ENCODE measurements at places on chromosomes 3 and 15.

DNA sequence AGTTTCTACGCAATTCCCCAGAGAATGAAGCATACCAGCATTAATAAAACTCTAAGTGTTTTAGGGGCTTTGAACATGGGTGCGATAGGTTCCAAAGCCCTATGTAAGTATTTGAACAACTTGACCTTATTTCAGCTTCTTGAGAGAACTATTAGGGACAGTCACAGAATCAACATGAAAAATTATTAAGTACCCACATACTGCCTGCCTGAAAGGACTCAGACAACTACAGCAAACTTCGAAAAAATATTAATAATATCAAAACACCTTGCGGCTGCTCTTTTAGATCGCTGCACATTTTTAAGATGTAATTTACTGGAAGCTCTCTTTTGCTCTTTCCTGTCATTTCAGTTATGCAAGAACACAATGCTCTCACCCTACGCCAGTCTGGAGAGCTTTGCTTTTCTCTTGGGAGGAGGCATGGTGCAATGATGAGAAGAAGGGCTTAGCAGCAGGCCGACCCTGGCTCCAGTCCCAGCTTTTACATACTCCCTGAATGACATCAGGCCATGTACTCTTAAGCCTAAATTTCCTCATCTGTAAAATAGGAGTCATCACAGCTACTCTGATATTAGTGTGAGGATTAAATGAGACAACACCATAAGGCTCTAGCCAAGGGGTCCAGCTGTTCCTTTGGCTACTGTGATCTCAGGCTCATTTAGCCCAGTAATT, 640.7 kb downstream of the FHIT start:
- no peak for DNase-seq

DNA sequence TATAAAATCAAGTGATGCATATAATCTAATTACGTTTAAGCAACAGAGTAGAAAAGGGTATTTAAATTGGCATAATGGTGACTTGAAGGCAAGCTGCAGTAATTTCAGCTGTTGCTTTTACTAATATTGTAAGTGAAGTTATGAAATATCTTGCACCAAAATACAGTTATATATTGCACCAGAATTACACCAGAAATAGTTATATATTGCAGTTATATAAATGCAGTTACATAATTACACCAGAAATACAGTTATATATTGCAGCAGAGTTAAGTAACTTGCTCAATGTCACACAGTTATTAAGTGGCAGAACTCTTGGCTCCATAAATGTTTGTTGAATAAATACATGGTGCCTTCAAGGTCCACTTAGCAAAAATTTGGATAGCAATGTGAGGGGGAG, 51.4 kb downstream of the PCOLCE2 start:
- no peak for DNase-seq

DNA sequence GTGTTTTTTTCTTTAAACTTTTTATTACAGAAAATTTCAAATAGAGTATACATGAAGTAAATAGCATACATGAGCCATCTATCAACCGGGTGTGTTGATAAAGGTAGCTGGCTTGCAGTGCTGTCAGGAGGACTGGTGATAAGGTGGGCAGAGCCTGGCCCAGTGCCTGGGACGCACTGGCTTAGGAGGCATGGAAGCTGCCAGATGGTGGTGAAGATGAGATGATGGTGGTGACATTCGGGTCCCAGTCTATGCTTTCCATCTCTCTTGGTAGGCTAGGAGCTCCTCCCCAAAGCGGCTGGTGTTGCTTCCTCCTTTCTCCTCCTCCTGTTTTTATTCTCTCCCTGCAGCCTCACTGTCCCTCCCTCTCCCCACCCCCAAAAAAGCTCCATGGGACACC, 101.7 kb downstream of the ADCY5 start:
- DNase-seq = no peak

DNA sequence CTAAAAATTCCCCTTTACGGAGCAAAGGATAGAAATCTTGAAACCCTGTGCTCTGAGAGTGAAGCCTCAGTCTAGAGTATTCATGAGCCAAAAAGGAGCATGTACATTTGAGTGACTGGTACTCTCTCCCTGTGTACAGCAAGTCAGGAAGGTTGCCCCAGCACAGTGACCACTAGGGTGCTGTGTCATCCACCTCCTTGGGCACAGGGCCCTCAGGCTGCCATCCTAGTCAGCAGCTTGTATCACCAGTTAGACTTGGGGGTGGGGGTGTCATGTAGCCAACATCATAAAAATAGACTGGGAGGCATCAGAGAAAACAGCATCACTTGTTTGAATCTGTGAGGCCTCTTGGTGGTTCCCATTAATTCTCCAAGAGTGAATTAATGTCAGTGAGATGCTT, 12.0 kb downstream of the NME9 start:
- no peak for DNase-seq

DNA sequence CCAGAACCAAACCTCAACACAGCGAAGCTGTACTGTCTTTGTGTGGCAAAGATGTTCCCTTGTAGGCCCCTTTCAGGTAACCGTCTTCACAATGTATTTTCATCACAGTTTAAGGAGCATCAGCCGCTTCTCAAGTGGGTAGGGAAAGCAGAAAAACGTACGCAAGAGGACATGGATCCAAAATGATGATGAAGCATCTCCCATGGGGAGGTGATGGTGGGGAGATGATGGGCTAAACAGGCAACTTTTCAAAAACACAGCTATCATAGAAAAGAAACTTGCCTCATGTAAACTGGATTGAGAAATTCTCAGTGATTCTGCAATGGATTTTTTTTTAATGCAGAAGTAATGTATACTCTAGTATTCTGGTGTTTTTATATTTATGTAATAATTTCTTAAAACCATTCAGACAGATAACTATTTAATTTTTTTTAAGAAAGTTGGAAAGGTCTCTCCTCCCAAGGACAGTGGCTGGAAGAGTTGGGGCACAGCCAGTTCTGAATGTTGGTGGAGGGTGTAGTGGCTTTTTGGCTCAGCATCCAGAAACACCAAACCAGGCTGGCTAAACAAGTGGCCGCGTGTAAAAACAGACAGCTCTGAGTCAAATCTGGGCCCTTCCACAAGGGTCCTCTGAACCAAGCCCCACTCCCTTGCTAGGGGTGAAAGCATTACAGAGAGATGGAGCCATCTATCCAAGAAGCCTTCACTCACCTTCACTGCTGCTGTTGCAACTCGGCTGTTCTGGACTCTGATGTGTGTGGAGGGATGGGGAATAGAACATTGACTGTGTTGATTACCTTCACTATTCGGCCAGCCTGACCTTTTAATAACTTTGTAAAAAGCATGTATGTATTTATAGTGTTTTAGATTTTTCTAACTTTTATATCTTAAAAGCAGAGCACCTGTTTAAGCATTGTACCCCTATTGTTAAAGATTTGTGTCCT, 60.0 kb downstream of the AAGAB start:
- no peak for DNase-seq

GRCh38 chr3:103167850-103168249, 733.0 kb downstream of the ZPLD1 start:
- peak; percentile 19 for DNase-seq

- no peak for DNase-seq
These were observed 4.7 kb upstream of the ITGA11 start for GRCh38 chr15:68436680-68437079.

- no peak for DNase-seq
These were observed 214.1 kb upstream of the CTNNB1 start for GRCh38 chr3:40985195-40985594.

DNA sequence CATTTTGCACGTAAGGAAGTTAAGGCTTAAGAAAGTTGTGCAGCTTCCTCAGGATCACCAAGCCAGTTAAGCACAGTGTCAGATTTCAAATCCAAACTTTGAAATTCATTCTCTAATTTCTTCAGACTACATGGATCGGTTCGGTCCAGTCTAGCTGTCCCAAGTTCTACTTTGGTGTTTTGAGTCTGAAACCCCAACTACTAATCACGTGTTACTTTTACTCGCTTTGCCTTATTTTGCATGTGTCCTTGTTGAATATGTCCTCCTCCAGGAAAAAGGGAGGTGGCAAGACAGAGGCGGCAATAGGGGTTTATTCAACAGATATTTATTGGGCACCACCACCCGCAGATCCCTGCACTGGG, 522 bp upstream of the GXYLT2 start:
- no peak for DNase-seq

GRCh38 chr15:43151688-43152087, 18.3 kb downstream of the TMEM62 start:
- DNase-seq = no peak

All from GM12878 (cell line).